ELR (cell line): ENCODE measurements at places on chromosomes 16 and 17.
A peak's percentile ranks its signal among the peaks of the same experiment; 100 is the strongest.

DNA sequence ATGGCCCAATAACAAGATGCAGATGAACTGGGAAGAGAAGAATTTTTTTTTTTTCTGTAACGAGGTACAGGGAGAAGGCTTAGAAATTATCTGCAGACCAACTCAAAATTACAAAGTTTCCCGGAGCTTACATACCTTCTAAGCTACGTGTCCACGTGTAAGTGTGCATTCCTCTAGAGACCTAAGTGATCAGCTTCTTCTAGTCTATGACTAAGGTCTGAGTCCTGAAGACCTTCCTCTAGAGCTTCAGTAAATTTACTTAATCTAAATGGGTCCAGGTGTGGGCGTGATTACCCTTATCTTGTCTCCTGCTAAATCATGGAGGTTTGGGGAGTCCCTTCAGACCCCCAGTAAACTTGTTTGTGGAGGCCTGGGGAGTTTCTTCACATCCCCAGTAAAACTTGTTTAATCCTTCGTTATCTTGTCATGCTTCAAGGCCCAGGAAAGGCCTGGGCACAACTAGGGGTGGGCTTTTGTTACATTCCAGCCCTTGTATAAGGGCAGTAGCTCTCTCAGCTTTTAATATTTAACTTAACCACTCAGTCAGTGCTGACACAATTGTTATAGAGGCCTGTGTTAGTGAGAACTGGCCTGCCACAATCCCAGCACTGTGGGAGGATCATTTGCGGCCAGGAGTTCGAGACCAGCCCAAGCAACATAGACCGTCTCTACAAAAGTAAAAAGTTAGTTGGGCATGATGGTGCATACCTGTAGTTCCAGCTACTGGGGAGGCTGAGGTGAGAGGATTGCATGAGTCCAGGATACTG is 342.3 kb downstream of the SNX29 start:
- peak; percentile 73 for DNase-seq

DNA sequence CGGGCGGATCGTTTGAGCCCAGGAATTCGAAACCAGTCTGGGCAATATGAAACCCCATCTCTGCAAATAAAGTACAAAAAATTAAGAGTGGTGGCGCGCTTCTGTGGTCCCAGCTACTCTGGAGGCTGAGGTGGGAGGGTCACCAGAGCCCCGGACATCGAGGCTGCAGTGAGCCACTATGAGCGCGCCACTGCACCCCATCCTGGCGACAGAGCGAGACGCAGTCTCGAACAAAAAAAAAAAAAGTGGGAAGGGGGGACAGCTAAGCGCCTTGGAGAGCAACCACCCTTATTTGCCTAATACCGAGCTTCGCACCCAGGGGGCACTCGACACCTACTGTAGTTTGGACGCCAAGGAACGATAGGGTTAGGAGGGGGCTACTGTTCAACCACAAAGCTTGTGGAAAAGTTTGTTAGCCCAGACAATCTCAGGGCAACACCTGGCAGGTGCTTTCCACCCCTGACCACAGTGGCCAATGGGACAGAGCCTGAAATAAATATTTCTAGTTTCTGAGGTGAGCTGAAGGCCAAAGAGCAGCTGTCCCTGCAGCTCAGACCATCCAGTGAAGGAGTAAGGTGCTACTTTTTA is 847 bp upstream of the PSMC3IP start:
- DNase-seq = peak; percentile 86

DNA sequence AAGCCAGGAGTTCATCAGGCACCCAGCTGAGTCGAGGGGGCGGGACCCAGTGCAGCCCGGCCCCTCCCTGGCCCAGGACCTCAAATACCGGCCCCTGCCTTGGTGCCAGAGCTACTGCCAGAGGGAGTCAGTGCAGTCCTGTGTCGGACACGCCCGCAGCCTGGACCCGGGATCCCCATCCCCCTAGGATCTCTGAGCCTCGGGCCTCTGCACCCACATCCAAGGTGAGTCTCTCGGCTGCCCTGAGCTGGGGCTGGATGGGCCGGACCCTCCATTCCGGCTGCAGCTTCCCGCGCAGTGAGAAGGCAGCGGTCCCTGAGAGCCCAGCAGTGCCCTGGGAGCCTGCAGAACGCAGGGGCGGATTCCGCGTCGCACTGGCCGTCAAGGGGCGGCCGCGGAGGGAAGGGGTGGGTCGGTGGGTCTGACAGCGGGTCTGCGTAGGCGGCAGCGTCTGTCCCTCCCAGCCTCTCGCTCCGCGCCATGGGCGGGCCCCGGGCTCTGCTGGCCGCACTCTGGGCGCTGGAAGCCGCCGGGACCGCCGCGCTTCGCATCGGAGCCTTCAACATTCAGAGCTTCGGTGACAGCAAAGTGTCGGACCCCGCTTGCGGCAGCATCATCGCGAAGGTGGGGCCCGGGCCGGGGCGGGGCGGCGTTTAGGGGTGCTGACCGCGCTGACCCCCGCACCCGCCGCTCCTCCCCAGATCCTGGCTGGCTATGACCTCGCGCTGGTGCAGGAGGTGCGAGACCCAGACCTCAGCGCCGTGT is at the start of gene DNASE1L2:
Gene DNASE1L2, plus strand, starts transcription at position 108 of the 765 bp plus-strand sequence. Its CDS starts 373 bp downstream, at position 481.
- DNase-seq = peak; percentile 28

DNA sequence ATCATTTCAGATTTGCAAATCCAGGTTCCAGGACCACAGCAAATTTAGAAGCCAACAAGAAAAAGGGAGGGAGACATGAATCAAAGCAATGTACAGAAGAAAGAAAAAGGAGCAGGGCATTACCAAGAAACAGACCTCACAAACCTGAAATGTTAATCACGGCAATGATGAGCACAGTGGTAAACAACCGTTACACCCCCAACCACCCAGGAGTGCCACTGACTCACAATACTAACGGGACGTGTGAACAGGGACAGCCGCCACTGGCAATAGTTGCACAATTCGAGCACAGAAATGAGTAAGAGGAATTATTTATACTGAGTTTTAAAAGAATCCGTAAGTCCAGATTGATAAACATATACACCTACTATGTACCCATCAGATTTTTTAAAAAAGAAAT is 13.8 kb downstream of the USP22 start:
- DNase-seq = peak; percentile 87

GRCh38 chr17:27403480-27404005 is 52.7 kb upstream of the KSR1 start:
- no peak for DNase-seq

- DNase-seq = peak; percentile 68
These were observed 58.6 kb downstream of the EMP2 start for GRCh38 chr16:10521681-10522274.

- DNase-seq = no peak
These were observed 7.7 kb downstream of the CBX4 start for GRCh38 chr17:79831265-79832217.

- peak; percentile 22 for DNase-seq
These were observed 11.5 kb upstream of the PRSS54 start for GRCh38 chr16:58306327-58306726.

DNA sequence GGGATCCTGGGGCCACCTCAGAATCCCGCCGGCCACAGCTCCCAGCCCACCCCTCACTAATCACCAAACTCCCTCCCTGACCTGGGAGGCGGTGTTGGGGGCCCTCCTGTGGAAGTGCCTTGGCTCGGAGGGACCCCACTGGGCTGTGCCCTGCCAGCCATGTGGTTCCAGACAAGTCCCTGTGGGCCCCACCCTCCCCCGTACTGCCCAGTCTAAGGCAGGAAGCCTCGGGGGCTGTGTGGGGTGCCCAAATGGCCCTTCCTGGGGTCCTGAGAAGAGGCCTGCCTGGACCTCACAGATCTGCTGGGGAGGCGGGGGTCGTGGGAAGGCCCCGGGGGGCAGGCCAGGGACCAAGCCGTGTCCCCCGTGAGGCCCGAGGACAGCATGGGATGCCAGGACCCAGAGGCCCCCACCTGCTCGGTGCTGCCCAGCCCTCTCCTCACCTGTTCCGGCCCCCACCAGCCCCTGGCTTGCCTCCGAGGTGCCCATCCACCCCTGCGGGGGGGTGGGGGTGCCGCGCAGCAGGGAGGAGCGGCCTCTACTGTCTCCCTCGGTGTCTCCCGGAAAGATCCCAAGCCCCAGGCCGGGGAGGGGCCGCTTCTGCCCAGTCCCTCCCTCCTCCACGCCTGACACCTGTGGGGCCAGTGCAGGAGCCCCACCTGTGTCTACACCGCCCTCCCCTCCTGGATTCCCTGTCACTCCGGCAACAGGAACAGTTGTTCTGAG is 9.3 kb upstream of the KREMEN2 start:
- DNase-seq = no peak

- DNase-seq = no peak
These were observed 54.1 kb upstream of the NFAT5 start for GRCh38 chr16:69511651-69512050.

DNA sequence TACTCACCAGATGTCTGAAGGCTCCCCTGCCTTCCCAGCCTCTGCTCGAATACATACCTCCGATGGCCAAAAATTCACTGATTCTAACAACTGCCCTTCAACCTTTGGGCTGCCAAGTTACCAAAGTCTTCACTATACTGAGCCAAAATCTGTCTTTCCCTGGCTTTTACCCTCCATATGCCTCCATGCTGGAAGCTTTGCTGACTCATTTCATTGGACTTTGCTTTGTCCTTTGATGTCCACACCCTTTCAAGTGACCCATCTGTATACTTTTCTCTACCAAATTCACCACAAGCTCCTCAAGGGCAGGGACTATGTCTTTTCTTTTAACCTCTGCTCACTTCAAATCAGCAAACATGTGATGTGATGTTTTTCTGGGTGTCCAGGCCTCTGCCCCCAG is 21.0 kb upstream of the MTMR4 start:
- peak; percentile 76 for DNase-seq

GRCh38 chr16:89506113-89506504 is 2.1 kb upstream of the SPG7 start:
- no peak for DNase-seq

DNA sequence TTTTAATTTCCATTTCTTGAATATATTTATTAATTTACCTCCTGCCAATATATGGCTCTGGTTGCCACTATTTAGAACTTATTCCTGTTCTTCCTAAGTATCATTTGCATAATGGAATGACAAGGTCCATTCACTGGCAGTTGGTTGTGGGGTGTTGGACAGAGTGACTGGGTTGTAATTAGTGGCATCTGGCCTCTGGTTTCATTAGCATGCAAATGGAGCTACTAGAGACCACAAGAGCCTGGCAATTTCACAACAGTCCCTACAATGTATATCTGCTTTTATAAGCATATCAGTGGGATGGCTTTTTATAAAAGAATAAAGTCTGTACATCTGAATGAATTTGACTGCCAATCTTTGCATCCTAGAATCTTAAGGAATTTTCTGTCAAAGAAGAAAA is 1030.9 kb upstream of the CDH8 start:
- DNase-seq = no peak

DNA sequence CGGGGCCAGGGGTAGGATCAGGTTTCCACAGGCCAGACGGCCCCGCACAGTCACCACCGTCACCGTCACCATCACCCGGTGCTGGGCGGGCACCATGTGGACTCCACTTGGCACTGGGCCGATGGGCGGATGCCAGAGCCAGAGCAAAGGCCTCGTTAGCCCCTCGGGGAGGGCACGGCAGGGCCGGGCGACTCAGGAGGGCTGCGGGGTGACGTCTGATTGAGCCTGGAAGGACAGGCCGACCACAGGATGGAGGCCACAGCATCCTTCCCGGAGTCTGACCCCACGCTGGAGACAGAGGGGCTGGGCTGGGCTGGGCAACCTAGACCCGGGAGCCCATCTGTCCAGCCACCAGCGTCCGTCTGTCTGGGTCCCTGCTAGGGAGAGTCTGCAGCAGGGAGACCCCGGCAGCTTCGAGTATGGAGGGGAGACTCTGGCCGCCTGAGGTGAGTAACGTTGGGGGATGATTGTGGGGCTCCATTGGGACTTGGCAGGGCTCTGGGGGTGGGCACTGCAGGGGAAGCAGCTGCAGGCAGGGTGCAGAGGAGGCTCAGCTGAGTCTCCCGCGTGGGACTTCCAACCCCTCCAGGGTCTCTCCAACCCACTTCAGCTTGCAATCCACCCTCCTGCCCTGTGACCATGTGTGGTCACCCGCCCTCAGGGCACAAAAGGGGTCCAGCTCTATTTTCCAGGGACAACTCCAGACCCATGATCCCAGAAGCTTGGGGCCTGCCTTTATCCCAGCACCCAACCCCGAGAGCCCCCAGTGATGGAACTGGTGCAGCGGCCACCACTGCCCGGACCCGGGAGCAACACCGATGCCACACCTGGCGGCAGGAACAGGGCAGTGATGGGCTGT is 22.6 kb downstream of the SLC25A10 start:
- no peak for DNase-seq

DNA sequence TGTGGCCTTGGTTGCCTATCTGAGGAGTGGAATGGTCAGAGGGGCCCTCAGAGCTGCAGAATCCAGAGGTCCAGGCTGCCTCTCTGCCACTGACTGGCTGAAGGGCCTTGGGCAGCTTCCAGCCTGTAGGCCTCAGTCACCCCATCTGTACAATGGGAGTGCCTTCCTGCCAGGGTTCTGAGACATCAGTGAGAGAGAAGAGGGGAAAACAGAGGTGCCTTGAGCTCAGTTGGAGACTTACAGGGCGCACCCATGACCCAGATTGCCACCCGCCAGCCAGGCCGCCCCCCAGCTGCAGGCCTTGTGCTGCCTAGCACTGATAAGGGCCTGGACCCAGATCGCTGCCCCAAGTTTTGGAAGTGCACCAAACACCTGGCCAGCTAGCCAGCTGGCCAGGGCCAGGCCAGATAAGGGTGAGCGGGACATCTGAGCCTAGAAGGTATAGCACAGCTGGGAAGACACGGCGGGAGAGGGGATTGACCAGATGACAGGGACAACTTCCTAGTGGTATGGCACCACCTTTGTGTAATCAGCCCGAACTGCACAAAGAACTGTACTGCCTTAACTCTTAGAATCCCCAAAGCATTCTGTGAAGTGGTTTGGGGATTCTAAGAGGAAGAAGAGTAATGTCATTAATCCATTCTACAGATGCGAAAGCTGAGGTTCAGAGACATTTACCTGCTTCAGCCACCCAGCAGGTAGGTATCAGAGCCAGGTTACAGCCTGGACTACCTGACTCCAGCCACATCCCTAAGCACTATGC is 1.4 kb downstream of the SLC4A1 start:
- peak; percentile 17 for DNase-seq

GRCh38 chr16:31168848-31169247 is 11.1 kb upstream of the FUS start:
- DNase-seq = no peak

GRCh38 chr17:47914306-47914948 is 18.4 kb downstream of the SP2 start:
- DNase-seq = no peak

DNA sequence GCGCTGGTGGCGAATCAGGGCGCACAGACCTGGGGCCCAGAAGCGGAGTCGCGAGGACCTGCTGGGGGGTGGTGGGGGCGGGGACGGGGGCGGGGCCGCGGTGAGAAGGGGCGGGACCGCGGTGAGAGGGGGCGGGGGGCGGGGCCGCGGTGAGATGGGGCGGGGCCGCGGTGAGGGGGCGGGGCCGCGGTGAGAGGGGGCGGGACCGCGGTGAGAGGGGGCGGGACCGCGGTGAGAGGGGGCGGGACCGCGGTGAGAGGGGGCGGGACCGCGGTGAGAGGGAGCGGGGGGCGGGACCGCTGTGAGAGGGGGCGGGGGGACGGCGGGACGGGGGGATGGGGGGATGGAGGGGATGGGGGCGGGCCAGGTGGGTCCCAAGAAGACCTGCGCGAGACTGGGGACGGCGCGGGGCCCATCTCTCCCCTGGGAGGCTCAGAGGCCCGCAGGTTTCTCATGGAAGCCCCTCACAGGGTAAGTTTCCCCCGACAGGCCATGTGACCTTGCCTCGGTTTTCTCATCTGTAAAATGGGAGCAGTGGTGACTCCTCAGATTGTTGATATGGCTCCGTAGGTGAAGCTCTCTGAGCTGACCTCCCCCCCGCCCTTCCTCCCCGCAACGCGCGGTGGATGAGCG is 28.6 kb upstream of the DBNDD1 start:
- no peak for DNase-seq
